IMR-90 (cell line): ENCODE measurements at places on chromosomes 16 and 17. TPM values are rescaled to one million over a fixed set of nuclear protein-coding genes. Genes with fewer than 3 reads are reported as not detected.

KRT9 gene
- total RNA-seq, result not detected in 2 replicates

ARHGAP44 gene
- 0.54 and 1.1 TPM in 2 replicates for total RNA-seq

SAMD14 gene
- 1.4 TPM in 2 replicates for total RNA-seq

KRT34 gene
- total RNA-seq, result 3.6 and 3.9 TPM in 2 replicates

KCNH6 gene
- total RNA-seq, result 0.18 and 0.28 TPM in 2 replicates

PLA2G10 gene
- total RNA-seq, result not detected in 2 replicates

MYH3 gene
- 0.28 and 0.54 TPM in 2 replicates for total RNA-seq

CDIP1 gene
- total RNA-seq, result 4.2 and 4.8 TPM in 2 replicates

KAT7 gene
- total RNA-seq, result 20.6 and 21.9 TPM in 2 replicates

EVI2B gene
- total RNA-seq, result under 0.01 TPM in 2 replicates

TMEM220 gene
- total RNA-seq, result 1.1 and 1.7 TPM in 2 replicates

TMEM132E gene
- not detected in 2 replicates for total RNA-seq

PHKG2 gene
- total RNA-seq, result 26.0 and 26.7 TPM in 2 replicates

FOXN1 gene
- total RNA-seq, result not detected in 2 replicates

PPP1R27 gene
- total RNA-seq, result not detected in 2 replicates

SCGB1C2 gene
- not detected in 2 replicates for total RNA-seq

ABCC3 gene
- total RNA-seq, result 2.2 and 3.2 TPM in 2 replicates

SCNN1G gene
- total RNA-seq, result not detected in 2 replicates

NPTX1 gene
- 20.8 and 23.3 TPM in 2 replicates for total RNA-seq

SYCE1L gene
- total RNA-seq, result not detected in 2 replicates

PRM1 gene
- not detected in 2 replicates for total RNA-seq

MT1G gene
- not detected in 2 replicates for total RNA-seq

IL32 gene
- total RNA-seq, result 21.7 and 25.6 TPM in 2 replicates

FBXW10 gene
- not detected in 2 replicates for total RNA-seq

TNFRSF17 gene
- not detected in 2 replicates for total RNA-seq

ANKFN1 gene
- under 0.01 TPM in 1 of 2 replicates, not detected in the other for total RNA-seq

CCDC154 gene
- total RNA-seq, result under 0.01 TPM in 1 of 2 replicates, not detected in the other

CCDC92B gene
- total RNA-seq, result not detected in 2 replicates

CDH11 gene
- total RNA-seq, result 395 and 601 TPM in 2 replicates

RGS11 gene
- total RNA-seq, result under 0.01 TPM in 2 replicates

TPSD1 gene
- not detected in 2 replicates for total RNA-seq

CCDC144A gene
- total RNA-seq, result 1.4 and 3.6 TPM in 2 replicates
